ENCODE measurements at places on chromosomes 4 and X.

DNA sequence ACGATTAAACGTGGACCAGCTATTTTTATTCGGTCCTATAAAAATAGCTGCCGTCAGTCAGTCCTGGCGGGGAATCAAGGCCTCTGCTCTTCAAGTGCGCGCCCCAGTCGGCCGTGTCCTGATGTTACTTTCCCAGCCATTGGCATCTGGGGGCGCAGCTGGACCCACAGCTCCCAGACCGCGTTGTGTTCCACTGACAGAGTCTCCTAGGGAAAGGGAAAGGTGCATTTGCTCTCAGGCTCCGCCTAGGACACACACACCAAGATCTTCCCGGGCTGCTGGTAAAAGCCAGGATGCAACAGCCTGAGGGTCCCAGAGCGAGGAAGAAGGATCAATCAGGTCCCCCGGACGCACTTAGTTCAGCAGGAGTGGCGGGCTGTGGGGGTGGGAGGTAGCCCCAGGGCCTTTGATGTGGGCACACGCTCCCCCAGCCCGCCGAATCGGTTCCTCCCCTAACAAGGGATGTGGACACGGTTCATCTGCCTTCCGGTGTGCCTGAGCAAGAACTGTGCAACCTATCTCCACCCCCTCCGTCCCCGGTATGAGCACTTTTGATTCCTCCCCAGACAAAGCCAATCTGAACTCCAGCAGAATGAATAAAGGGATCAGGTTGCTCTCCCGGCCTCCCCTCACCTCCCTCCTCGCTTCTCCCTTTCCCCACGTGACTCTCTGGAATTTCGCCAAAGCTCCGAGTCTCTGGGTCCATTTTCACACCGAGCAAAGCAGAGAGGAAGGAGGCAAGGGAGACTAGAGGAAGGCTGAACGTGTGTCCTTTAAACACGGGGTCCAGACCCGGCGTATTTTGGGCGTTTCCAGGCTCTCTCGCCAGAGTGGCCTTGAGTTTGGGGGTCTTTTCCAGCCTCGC lies 626 bp upstream of the FRAS1 start:
- peak; percentile 93 for DNase-seq

GRCh38 chrX:108025954-108026600 lies 18.8 kb upstream of the VSIG1 start:
- no peak for DNase-seq

- no peak for DNase-seq
Observed at GRCh38 chr4:122195718-122196117, 43.6 kb downstream of the BLTP1 start.

DNA sequence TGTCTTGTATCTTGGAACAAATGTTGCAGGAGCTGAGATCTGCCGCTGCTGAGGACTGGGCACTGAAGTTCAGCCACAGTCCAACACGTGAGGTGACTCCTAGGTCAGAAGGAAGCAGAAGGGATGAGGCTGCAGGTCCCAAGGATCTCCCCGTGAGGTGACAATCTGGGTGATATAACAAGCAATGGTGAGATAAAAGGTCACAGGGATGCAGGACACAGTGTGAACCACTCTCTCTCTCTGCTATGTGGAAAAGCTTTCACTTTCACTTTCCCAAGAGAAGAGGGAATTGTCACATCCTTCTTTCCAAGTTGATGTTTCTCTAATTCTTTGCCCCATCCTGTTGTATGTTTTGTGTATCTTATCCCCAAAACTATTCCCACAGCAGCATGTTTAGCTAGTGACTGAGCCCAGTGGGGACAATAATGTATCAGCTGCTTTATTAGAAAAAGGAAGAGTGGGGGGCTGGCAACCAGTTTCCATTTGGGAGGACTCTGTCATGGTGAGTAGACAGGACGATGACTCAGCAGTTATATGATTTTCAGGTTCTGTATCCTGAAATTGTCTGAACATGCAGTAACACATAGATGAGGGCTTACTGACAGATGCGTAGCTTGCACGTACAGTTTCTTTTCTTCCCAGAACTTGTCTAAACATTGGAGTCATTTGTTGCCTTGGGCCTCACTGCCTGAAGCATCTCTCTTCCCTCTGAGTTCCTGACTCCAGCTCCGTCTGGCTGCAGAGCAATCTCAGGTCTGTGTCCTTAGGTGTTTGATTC lies 1415.8 kb upstream of the TENM3 start:
- DNase-seq = no peak

DNA sequence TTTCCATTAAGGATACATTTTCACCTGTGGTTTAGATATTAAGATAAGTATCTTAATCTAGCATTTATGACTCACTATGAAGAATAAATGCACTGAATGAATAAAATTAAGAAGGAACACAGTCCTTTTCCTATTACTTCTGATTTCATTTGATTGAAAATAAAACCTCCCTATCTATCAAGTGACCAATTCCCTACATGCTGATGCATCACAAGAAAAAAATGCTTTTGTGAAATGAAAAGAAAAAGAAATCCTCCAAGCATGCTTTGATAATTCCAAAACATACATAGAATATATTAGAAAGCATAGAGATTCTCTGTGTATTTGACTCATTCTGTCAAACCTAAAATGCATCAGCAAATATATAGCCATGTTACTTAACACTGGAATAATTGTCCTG lies 37.1 kb downstream of the PCDH10 start:
- no peak for DNase-seq

- DNase-seq = no peak
Observed at GRCh38 chr4:53608649-53609048, 17.4 kb upstream of the LNX1 start.

GRCh38 chr4:15427161-15427560 lies 672 bp upstream of the C1QTNF7 start:
- DNase-seq = no peak

DNA sequence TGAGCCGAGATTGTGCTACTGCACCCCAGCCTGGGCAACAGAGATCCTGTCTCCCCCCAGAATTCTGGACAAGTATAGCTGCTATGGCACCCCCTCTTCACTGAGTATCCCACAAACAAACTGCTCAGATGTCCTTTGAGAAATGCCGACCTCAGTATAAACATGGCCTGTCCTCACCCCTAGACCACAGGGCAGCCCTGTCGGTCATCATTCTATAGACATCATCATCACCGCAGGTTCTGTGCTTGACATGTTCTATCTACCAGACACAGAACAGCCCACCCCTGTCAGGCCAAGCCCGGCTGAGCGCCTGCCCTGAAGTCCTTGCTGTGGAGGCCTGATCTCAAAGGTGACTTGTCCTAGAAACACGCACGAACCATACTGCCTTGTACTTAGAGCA lies 232.9 kb downstream of the DHRSX start:
- no peak for DNase-seq

- no peak for DNase-seq
Observed at GRCh38 chrX:23779025-23779424, 3.9 kb upstream of the SAT1 start.

DNA sequence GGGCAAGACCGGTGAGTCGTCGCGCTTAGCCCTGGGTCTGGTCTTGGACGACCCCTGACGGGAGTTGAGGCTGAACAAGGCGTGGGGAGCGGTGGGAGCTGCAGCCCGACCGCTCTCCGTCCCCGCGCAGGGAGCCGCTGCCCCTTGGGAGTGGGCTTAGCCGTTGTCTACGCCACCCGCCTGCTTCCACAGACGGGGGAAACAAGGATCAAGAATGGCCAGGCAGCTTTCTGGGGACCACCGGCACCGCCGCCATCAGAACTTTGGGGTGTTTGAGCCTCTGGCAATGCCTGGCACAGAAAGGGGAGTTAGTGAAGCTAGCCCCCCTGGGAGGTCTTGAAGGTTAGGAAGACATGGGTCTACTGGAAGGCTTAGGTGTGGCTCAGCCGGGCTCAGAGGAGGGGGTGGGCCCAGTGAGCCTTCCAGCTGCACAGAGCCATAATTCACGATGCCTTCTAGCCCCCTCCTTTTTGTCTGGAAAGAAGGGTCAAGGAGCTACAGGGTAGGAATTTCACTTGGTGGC lies 583 bp downstream of the RASL11B start:
- no peak for DNase-seq

DNA sequence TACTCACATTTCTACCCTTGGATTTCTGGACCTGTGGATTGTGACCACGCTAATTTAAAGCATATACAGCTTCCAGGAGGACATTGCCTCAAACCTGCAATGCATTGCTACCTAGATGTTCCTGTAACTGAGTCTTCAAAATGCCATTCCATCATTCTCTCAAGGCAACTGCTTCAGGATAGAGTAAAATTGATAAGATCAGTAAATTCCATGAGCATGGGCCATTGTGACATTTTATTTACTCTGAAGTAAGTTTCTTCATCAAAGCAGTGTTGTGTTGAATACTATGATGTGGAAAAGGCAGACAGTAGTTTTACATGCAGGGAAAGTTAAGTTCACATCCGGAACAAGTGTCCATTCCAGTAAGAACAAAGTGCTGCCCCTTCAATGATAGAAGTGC lies 991.0 kb downstream of the ARAP2 start:
- DNase-seq = no peak

Measured in brain (organoid and tissue), 16 donors.